ENCODE measurements at places on chromosomes 6 and 20.

DNA sequence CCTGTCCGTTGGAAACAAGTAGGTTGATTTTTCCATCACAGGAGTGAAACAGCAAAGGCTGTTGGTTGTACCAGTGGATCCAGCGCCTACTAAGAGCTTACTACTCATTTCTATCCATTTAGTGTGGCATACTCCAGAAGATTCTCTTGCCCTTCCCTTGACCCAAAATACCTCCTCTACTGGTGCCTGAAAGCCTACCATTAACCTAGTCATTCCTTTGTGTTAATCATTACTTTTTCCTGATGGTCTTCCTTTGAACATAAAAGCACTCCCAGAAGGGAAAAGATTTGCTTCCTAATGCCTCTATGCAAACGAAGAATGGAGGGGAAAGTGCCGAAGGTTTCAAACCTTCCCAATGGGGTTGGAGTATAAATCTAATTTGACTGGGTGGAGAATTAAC is 123.3 kb downstream of the QRSL1 start:
- no peak for DNase-seq

DNA sequence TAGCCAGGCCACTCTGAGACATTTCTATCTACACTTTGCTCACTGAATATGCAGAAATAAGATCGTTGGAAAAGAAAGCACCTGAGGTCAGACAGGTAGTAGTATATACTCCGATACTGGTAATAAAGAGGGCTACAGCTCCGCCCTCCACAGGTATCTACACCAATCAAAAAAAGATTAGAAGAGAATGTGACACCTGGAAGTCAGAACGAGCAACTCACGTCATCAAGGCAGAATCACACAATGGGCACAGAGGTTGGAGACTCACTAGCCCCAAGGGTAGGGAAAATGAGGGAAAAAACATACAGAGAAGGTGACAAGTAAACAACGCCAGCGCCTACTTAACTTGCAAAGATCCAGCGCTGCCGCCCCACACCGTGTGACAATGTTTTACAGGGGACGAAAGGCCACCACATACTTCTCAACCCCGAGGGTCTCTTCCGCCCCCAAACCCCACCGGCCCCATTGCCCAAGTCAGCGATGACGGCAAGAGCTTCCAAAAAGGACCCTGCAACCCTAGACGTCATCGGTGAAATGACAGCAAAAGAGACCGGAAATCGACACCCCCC is 653 bp downstream of the LMBRD1 start:
- DNase-seq = no peak

- no peak for DNase-seq
These were observed 5.6 kb downstream of the PCIF1 start for GRCh38 chr20:45940053-45940452.

GRCh38 chr20:37643400-37643799 is 50.4 kb upstream of the CTNNBL1 start:
- DNase-seq = no peak

GRCh38 chr6:165390475-165390874 is 81.1 kb upstream of the C6orf118 start:
- DNase-seq = no peak

DNA sequence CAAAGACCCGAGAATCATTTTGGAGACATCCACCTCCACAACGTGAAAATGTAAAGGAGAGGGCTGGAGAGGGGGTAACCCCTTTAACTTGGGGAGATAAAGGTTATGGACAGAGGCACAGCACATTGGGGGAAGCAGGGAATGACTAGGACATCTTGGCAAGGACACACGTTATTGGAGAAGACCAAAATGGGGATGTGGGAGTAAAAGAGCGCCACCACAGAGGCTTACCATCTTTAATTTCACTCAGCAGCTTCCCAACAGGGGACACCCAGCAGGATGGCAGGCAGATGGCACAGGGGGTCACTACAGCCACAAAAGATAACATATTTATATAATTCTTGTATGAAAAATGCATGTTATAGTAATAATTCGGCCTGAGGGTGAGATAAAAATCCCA is 9.8 kb downstream of the C6orf52 start:
- no peak for DNase-seq

DNA sequence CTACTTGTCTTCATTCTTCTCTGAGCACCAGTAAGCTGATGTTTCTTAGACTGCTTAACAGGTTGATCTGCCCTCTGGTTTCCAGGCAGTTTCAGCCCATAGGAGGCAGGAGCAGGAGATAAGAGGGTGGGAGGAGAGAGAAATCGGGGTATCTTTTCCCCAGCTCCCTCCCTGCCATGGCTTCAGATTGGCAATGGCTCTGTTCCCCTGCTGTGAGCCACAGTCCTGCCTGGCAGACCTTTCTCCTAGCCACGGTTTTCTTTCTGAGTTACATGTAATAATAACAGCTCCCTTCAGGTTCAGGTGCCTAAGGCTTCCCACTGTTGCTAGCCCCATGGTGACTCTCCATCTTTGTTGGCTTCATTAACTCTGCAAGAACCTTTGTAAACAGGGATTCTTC is 115.3 kb downstream of the CD83 start:
- no peak for DNase-seq

DNA sequence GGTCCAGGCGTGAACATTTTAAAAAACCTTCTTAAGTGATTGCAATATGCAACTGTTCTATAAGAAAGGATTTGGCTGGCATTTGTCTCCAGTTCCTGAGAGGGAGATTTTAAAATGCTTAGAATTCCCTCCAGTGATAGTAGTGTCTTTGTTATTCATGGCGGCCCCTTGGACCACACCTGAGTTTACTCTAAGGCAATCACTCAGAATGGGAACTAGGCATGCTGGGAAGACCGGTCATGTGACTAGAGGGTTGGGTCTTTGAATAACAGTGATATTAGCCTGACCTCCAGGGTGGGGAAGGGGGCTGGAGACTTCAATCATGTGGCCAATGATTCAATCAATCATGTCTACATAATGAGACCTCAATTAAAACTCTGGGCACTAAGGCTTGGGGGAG is 50.7 kb upstream of the UTRN start:
- DNase-seq = no peak

DNA sequence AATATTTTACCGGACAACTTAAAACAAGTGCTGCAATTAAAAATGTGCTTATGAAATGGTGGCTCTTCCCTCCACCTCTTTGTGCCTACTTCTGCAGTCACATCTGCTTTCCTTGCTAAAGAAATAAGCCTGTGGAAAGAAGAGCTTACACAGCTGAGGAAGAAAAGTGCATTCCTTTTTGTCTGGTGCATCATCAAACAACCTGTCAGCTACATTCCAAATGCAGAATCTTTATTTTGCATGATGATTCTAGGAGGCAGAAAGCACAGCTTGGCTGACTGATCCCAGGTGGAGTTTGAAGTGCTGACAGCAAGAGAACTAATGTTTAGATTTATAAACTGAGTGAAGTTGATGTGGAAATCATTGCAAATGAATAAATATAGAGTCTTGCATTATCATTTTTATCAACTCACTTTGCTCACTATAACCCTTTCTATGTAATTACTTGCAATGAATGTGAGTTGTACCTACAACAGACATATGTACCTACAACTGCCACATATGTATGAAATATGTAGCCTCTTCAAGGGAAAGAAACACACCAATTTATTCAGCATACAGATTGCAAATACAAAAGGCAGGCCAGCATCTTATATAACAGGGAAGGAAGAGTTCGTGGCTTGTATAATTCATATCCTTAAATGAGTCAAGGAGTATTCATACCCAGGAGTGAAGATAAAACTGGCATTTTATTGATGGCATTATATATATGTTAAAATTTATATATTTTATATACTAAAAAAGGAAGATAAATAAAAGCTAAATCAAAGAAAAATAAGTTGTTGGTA is 223.4 kb upstream of the MCHR2 start:
- no peak for DNase-seq

GRCh38 chr6:109872968-109873545 is 105.1 kb upstream of the GPR6 start:
- DNase-seq = no peak

DNA sequence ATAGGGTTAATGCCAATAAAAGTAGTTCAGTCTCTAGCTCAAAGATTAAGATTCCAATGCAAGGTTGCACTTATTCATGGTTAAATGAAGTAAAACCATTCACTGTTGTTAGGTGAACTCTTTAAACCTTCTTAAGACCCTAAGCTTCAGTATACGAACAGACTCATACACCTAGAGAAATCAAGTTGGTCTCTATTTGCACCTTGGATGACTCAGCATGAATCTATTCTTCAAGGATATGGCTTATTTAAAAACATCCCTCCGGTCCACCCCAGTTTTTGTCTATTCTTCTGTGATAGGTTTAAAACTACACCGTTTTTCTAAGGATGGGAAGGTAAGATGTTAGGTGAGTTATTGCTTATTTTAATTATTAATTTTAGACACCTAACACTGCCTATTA is 932 bp upstream of the TAAR9 start:
- DNase-seq = no peak

DNA sequence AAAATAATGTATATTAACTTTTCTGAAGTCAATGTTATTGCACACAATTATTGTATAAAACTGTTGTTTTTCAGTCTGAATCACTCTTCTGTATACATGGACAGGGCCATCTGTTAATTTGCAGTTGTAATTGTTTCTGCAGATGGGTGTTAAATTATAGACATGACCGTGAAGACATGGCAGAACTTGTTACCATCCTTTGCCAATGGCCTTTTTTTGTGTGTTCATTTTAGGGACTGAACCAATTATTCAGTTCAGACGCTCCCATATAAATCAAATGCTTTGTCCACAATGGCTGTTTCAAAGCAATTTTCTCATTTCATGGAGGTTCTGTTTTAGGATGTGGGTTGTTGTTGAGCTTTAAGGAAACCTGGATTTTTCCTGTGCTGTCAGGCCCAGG is 533.7 kb downstream of the DOK5 start:
- DNase-seq = no peak

- no peak for DNase-seq
These were observed 76.0 kb downstream of the ADTRP start for GRCh38 chr6:11702500-11703130.
